ENCODE measurements at places on chromosomes 4 and X.
A peak's percentile ranks its signal among the peaks of the same experiment; 100 is the strongest.

DNA sequence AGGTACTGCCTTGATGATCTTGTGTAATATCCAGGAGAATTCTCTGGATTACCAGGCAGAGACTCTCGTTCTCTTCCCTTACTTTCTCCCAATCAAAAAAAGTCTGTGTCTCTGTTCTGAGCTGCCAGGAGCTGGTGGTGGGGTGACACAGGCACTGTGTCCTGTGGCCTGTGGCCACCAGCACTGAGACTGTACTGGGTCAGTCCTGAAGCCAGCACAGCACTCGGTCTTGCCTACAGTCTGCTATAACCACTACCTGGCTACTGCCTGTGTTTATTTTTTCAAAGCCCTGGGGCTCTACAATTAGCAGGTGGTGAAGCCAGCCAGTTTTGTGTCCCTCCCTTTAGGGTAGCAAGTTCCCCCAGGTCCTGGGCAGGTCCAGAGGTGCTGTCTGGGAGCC is 331.1 kb upstream of the MAGEB18 start:
- H3K27me3 ChIP-seq: no peaks in the 10 kb centered on the region
- H3K4me3 ChIP-seq: no peak overlapping the region
- H3K4me1 ChIP-seq: no peaks in the 10 kb centered on the region
- no peaks in the 10 kb centered on the region for H3K36me3 ChIP-seq

- peaks cover 6% of the 10 kb centered on the region for H3K4me1 ChIP-seq
- no peak for DNase-seq
- no peaks in the 10 kb centered on the region for H3K27me3 ChIP-seq
- H3K4me3 ChIP-seq: no peak overlapping the region
- no peak overlapping the region for H3K27ac ChIP-seq
These were observed 49.5 kb downstream of the STX18 start for GRCh38 chr4:4492161-4492847.

GRCh38 chrX:35244796-35245508 is 302.4 kb downstream of the FAM47B start:
- H3K27me3 ChIP-seq: no peaks in the 10 kb centered on the region
- no peak for DNase-seq
- H3K4me1 ChIP-seq: no peaks in the 10 kb centered on the region
- H3K36me3 ChIP-seq: no peaks in the 10 kb centered on the region
- no peak overlapping the region for H3K27ac ChIP-seq

- H3K27ac ChIP-seq: no peak overlapping the region
- no peaks in the 10 kb centered on the region for H3K4me1 ChIP-seq
- no peaks in the 10 kb centered on the region for H3K27me3 ChIP-seq
- no peak for DNase-seq
- H3K36me3 ChIP-seq: no peaks in the 10 kb centered on the region
- peak overlapping the region; percentile 20 for H3K4me3 ChIP-seq
These were observed 48.0 kb downstream of the DHRSX start for GRCh38 chrX:2452799-2453198.

DNA sequence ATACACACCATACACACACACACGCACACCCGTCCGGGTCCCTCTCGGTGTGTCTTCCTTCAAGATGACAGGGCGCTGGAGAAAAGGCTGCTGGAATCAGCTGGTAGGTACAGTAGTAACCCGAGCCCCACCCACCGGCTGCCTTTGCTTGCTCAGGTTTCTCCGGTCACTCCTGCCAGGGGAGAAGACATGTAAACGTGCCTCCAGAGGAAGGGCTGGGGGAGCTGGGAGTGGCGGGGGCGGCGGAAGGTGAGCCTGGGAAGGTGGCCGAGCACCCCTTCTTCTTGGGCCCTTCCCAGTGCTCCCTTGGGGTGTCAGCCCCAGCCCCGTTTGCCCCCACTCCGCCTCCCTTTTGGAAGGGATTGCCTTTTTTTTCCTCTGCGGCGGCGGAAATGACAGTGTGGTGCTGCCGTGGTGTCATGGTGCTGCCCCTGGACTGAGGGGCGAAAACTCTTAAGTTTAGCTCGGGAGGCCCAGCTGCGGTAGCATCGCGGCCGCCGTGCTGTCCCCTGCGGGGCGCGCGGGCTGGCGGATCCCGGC is at the start of gene MID2:
Gene MID2, plus strand, starts transcription at position 169 of the 540 bp plus-strand sequence. CDS start 561 bp downstream, outside the sequence.
- DNase-seq: peak; percentile 80
- peak within 1 kb of the TSS; percentile 88 for H3K27ac ChIP-seq
- no peaks in the 10 kb centered on the region for H3K27me3 ChIP-seq
- H3K4me3 ChIP-seq: peak within 1 kb of the TSS; percentile 63
- H3K4me1 ChIP-seq: no peaks in the 10 kb centered on the region

DNA sequence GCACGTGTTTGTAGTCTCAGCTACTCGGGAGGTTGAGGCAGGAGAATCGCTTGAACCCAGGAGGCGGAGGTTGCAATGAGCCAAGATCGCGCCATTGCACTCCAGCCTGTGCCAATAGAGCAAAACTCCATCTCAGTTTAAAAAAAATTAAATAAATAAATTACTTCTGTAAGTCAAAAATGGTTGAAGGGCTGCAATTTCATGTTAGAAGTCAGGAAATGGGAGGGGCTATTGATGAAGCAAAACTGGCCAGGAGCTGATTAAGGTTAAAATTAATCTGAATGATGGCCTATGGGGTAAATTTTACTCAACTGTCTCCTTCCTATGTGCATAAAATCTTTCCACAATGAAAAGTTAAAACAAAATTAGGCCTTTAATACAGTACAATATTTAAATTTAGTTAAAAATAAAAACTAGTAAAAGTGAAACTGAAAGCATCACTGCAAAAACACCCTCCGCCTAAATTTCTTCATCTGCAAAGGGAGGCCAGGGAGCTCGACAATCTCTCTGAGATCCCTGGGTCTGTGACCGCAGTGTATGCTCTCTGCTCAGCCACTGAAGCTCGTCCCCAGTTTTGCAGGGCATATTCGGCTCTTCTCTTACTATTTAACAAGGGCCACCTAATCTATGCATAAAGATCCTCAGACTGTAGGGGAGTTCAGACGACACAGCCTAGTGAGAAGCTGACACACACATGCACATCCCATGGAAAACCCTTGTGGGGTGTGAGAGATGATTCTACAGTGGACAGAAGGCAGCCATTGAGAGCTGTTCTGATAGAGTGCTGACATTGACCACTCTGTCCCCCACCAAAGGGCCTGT is 57.2 kb downstream of the IRF2 start:
- peaks cover 12% of the 10 kb centered on the region for H3K4me1 ChIP-seq
- no peaks in the 10 kb centered on the region for H3K27me3 ChIP-seq
- peak overlapping the region; percentile 55 for H3K27ac ChIP-seq
- no peaks in the 10 kb centered on the region for H3K36me3 ChIP-seq
- H3K4me3 ChIP-seq: no peak overlapping the region

DNA sequence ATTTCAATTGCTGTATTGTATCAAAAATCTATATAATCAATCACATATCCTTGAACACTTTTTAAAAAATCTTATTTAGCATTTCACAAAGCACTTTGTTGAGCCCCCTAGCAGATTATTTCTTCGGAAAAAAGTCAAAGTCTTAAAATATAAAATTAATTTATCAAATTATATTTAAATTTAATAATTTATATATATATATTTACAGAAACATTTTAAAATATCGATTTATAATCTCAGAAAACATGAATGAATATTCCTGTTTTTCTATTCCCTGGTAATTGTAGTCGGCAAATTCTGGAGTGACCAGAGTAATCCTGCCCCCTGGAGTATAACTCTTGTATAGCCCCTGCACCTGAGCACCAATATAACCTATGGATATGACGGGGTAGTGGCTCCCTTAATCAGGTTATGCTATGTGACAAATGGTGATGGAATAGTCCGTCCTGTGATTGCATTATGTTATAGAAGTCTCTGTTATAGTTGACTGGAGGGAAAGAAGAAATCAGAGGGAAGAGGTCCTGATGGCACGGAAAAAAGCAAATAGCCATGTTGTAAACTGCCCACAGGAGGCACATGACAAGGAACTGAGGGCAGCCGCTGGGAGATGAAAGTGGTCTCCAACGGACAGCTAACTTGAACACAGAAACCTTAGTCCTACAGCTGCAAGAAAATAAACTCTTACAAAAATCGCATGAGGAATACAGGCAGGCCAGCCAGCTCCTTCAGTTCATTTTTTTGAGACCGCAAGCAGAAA is 1092.3 kb downstream of the ARAP2 start:
- no peaks in the 10 kb centered on the region for H3K36me3 ChIP-seq
- no peaks in the 10 kb centered on the region for H3K4me1 ChIP-seq
- DNase-seq: peak; percentile 54
- no peak overlapping the region for H3K27ac ChIP-seq
- no peaks in the 10 kb centered on the region for H3K27me3 ChIP-seq

GRCh38 chr4:163600727-163601126 is 106.2 kb downstream of the TMA16 start:
- no peaks in the 10 kb centered on the region for H3K4me1 ChIP-seq
- H3K27ac ChIP-seq: no peak overlapping the region
- H3K36me3 ChIP-seq: no peaks in the 10 kb centered on the region
- no peak overlapping the region for H3K4me3 ChIP-seq
- H3K27me3 ChIP-seq: no peaks in the 10 kb centered on the region
- DNase-seq: no peak

GRCh38 chr4:181158971-181159370 is 1084.2 kb upstream of the TENM3 start:
- no peaks in the 10 kb centered on the region for H3K27me3 ChIP-seq
- H3K4me3 ChIP-seq: no peak overlapping the region
- no peak overlapping the region for H3K27ac ChIP-seq
- no peaks in the 10 kb centered on the region for H3K4me1 ChIP-seq

GRCh38 chr4:46934726-46935125 is 25.7 kb upstream of the COX7B2 start:
- H3K4me3 ChIP-seq: no peak overlapping the region
- DNase-seq: no peak
- H3K4me1 ChIP-seq: no peaks in the 10 kb centered on the region
- no peaks in the 10 kb centered on the region for H3K36me3 ChIP-seq
- no peak overlapping the region for H3K27ac ChIP-seq

- H3K27ac ChIP-seq: no peak overlapping the region
- H3K4me3 ChIP-seq: no peak overlapping the region
- no peak for DNase-seq
- no peaks in the 10 kb centered on the region for H3K4me1 ChIP-seq
- no peaks in the 10 kb centered on the region for H3K36me3 ChIP-seq
These were observed 27.3 kb downstream of the ANXA3 start for GRCh38 chr4:78578674-78579425.

GRCh38 chr4:118680808-118681207 is 4.4 kb upstream of the METTL14 start:
- H3K27me3 ChIP-seq: no peaks in the 10 kb centered on the region
- H3K4me1 ChIP-seq: no peaks in the 10 kb centered on the region
- no peak overlapping the region for H3K27ac ChIP-seq
- H3K4me3 ChIP-seq: no peak overlapping the region
- no peak for DNase-seq
- H3K36me3 ChIP-seq: no peaks in the 10 kb centered on the region

GRCh38 chr4:79370026-79370425 is 38.0 kb downstream of the GK2 start:
- H3K4me1 ChIP-seq: no peaks in the 10 kb centered on the region
- no peaks in the 10 kb centered on the region for H3K36me3 ChIP-seq
- H3K27me3 ChIP-seq: no peaks in the 10 kb centered on the region
- no peak overlapping the region for H3K4me3 ChIP-seq
- DNase-seq: no peak
- H3K27ac ChIP-seq: no peak overlapping the region

GRCh38 chr4:108793415-108793814 is 30.6 kb upstream of the ETNPPL start:
- no peaks in the 10 kb centered on the region for H3K27me3 ChIP-seq
- no peak for DNase-seq
- no peak overlapping the region for H3K4me3 ChIP-seq
- H3K4me1 ChIP-seq: no peaks in the 10 kb centered on the region

DNA sequence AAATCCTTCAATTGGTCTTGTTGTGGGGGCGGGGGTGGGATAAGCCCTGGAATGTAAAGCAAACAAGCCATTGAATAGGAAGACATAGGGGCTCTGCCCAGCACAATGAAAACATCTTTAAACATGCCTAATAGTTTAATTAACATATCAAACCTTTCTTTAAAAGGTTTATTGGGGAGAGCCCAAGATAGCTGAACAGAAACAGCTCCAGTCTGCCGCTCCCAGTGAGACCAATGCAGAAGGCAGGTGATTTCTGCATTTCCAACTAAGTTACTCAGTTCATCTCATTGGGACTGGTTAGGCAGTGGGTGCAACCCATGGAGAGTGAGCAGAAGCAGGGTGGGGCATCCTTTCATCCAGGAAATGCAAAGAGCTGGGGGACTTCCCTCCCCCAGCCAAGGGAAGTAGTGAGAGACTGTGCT is 327.2 kb upstream of the CNKSR2 start:
- H3K36me3 ChIP-seq: no peaks in the 10 kb centered on the region
- H3K27me3 ChIP-seq: no peaks in the 10 kb centered on the region
- no peak overlapping the region for H3K27ac ChIP-seq
- no peak for DNase-seq
- no peak overlapping the region for H3K4me3 ChIP-seq
- no peaks in the 10 kb centered on the region for H3K4me1 ChIP-seq

- H3K4me1 ChIP-seq: no peaks in the 10 kb centered on the region
- no peaks in the 10 kb centered on the region for H3K27me3 ChIP-seq
- H3K4me3 ChIP-seq: no peak overlapping the region
These were observed 93.4 kb downstream of the NHSL2 start for GRCh38 chrX:72003811-72004750.

DNA sequence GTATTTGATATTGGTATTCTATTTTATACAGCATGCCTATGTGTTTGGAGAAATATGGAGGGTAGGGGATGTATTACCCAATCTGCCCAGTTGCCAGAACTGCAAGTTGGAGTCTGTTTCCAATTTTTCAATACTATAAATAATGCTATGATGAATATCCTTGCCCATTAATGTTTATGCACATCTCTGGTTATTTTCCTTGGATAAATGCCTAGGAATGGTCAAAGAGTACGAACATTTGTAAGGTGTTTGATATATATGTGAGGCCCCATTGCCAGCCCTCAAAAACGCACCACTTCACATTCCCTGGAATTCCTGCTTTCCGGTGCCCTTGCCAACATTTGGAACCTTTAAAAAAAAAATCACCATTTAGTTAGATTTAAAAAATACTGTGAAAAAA is 34.3 kb downstream of the CLDN34 start:
- DNase-seq: no peak
- H3K4me3 ChIP-seq: no peak overlapping the region
- H3K36me3 ChIP-seq: no peaks in the 10 kb centered on the region
- H3K27ac ChIP-seq: no peak overlapping the region

DNA sequence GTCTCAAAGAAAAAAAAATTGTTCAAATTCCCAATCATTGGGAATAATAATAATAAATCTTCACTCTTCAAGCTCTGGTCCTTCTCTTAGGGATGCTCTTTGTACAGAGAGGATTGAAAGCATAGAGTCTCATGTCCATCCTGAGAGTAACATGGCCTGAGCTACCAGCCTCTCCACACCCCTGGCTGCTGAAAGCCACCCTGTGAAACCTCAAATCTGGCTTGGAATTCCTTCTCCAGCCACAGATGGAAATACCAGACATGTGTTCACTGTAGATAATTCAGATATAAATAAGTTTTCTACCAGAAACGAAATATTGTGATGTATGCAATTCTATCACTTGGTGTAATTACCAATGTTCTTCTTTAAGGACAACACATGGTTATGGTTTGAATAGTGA is 140.6 kb downstream of the ARSF start:
- DNase-seq: no peak
- no peak overlapping the region for H3K27ac ChIP-seq
- H3K36me3 ChIP-seq: no peaks in the 10 kb centered on the region
